ENCODE measurements at places on chromosomes 16 and 17. TPM values are rescaled to one million over a fixed set of nuclear protein-coding genes. Genes with fewer than 3 reads are reported as not detected.

GRCh38 chr16:74304164-74304834 lies 7.7 kb downstream of the PSMD7 start:
- no peak for DNase-seq

DNA sequence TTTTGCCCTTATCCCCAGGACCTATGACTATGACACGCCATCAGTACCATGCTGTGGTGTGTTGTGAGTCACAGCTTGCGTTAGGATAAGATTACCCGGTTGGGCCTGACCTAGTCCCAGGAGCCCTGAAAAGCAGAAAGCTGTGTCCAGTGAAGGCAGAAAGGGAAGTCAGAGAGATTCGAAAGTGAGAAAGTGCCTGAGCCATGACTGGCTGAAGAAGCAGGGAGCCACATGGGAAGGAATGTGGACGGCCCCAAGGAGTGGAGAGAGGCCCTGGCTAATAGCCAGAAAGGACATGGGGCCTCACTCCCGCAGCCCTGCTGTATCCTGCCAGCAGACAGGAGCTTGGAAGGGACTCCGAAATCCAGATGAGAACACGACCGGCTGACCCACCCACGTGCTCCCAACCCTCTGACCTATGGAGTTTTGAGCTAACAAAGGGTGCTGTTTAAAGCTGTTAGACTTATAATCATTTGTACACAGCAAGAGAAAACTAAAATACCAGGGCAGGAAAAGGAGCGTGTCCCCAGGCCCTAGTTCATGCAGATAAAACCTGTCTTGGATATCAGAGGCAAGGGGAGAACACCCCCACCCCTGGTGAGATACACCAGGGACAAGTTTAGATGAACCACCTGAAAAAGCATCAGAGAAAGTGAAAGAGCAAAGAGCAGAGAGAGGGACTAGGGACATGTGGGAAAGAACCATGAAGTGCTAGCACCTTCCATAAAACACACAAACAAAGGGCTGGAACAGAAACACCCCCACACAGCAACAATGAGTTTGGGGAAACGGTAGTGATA lies 115.3 kb downstream of the SLC39A11 start:
- peak; percentile 93 for DNase-seq

- DNase-seq, result no peak
Observed at GRCh38 chr17:51435171-51435552, 174.8 kb downstream of the UTP18 start.

Gene GAS2L2
- not detected for total RNA-seq

DNA sequence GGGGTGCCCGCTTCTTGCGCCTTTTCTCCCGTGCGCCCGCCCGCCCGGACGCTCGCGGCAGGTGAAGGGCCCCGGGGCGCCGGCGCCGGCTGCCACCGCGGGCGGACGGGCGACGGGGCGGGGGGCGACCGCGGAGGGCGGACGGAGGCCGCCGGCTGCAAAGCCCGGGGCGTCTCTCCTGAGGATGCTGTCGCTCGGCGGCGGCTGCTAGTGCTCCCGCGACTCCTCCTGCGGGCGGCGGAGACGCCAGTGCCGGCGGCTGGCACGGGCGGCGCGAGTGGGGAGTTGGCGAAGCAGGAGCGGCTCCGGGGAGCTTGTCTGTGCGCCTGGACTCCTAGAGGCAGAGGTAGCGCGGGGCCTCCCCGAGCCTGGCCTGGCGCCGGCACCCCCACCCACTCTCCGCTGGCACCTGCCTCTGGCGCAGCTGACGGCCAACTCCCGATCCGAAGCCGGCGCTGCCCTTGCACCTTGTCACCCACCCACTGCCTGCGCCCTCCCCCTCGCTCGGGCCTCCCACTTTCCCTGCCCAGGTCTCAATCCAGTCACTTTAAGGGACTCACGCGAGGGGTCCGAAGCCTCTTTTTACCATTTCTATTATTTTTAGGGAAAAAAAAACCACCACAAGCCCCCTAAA lies at the start of gene FAM20A:
Gene FAM20A, minus strand, starts transcription at position 437 of the 634 bp plus-strand sequence. CDS start 701 bp downstream, outside the sequence.
- no peak for DNase-seq

GRCh38 chr16:88781140-88782077 lies 3.6 kb downstream of the PIEZO1 start:
- DNase-seq, result no peak

Gene GPRC5B
- 0.86 TPM for total RNA-seq

Gene XYLT1
- 6.3 TPM for total RNA-seq

- no peak for DNase-seq
Observed at GRCh38 chr16:49494891-49495566, 121.4 kb downstream of the C16orf78 start.

DNA sequence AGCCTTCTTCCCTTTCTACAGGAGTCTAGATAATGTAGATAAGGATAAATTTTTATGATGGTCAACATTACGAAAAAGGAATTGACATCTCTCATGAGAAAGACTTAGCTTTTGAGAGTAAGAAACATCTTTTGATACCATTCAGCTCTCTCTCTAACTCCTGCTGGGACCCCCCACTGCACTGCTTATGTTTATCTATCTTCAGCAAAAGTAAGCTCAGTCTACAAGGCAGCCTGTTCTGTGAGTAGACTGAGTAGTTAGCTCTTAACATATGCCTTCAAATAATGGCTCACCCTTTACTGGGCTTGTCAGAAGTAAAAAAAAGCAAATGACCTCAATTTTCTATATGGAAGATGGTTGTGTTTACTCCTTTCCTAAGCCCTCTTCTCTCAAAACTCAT lies 372.2 kb upstream of the CDH11 start:
- DNase-seq, result no peak

- DNase-seq, result peak; percentile 87
Observed at GRCh38 chr16:53755026-53755910, 51.3 kb downstream of the FTO start.

Gene CSH2
- not detected for total RNA-seq

- DNase-seq, result no peak
Observed at GRCh38 chr16:66120656-66121055, 245.8 kb upstream of the CDH5 start.

DNA sequence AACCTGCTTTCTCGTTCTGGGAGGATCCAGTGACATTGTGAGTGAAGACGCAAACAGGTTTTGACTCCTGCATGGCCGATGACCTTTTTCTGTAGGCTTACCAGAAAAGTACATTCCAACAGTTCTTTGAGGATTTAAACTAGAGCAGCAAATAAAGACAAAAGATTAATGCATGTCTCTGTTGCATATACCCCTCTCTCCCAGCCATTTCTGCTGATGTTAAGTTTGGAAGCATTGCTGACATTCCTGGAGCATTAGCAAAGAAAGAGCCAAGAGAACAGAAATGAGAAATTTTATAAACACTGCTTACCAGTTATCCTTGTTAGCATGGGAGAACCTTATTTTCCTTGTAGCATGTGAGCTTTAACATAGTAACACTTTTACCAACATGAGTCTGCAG lies 49.3 kb downstream of the SIAH1 start:
- DNase-seq, result peak; percentile 31

DNA sequence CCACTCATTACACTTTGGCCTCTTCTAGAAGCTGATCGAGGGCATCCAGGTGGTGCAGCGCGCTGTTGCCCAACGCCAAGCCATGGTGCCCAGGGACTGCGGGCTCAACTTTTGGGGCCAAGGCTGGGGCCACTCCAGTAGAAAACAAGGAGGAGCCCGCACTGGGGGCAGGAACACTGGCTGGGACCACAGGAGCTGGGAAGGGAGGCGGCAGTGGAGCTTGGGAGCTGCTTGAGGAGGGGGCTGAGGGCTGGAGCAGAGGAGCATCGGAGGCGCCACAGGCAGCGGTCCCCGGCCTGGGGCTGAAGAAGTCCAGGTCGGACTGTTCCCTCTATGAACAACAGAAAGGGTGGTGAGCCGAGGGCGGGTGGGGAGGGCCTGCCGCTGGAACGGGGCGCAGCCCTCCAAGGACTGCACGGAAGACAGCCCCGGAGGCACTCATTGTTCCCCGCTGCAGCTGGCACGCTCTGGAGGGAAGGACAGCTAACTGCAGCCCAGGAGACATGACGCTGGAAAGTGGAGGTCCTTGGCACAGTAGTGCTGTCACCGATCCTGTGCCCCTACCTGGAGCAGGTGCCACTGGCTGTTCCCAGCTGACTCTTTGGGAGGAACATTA lies 21.5 kb downstream of the GGA3 start:
- no peak for DNase-seq

DNA sequence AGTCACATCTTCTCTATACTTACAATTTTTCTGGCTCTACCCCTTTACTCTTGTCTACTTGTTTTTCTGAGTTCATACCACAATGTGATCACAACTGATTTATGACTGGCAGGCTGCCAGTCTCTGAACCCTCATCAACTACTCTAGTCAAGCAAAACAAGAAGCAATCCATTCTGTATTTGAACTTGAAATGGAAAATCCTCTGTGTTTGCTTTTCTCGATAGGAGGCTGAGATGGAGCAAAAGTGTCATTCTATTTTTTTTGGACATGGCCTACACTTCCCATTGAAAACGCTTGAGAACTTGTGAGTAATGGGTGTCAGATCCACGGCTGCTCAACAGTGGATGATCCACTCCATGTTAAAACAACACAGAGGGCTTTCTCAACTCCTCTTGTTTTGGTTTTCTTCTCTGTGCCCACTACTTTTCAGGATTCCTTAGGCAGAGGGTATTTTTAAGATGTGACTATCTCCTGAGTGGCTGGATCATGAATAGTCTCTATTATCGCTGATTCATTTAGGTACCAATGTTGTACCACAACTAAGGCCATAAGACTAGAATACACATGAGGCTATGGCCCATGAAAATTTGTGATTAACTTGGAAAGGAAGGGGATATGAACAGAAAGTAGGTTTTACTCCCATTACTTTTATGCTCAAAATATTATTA lies 11.7 kb downstream of the TMEM100 start:
- no peak for DNase-seq

Gene KCNH6
- total RNA-seq, result not detected

Gene GTF3C1
- 74.6 TPM for total RNA-seq

DNA sequence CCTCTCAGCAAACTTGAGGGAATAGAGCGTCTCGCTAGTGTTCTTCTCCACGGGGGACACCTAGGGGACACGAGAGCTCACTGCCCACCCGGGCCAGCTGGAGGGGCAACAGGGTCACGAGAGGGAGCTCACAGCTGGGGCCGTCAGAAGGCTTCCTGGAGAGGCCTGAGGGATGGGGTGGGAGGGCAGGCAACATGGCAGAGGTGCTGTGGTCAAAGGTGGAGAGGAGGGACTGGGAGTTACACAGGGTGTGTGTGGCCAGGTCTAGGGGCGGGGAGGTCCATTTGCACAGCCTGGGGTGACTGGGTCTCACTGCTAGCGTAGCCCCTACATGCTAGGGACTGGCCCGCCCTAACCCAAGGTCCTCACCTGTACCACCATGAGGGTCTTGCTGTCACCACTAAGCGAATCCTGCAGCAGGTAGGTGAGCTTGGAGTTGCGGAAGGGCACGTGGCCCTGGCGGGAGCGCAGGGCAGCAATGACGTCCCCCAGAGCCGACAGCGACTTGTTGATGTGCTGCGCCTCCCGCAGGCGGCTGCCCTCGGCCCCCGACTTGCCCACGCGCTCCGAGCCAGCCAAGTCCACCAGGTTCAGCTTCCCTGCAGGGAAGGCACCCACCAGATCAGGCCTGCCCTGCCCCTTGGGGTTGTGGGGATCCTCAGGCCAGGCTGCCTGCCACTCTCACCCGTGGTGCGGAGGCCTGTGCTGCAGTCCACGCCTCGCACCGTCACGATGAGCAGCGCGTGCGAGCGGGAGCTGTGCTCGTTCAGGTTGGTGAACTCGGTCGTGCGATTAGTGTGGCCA lies 25.0 kb downstream of the KATNB1 start:
- DNase-seq, result no peak

GRCh38 chr17:18139498-18139897 lies 30.9 kb downstream of the MYO15A start:
- no peak for DNase-seq

Gene PERCC1
- not detected for total RNA-seq

GRCh38 chr17:48605409-48605919 lies 678 bp upstream of the HOXB6 start:
- no peak for DNase-seq

Gene GNG13
- not detected for total RNA-seq

Gene SPATA22
- total RNA-seq, result not detected

GRCh38 chr17:71438631-71439146 lies 682.1 kb upstream of the SOX9 start:
- peak; percentile 98 for DNase-seq

DNA sequence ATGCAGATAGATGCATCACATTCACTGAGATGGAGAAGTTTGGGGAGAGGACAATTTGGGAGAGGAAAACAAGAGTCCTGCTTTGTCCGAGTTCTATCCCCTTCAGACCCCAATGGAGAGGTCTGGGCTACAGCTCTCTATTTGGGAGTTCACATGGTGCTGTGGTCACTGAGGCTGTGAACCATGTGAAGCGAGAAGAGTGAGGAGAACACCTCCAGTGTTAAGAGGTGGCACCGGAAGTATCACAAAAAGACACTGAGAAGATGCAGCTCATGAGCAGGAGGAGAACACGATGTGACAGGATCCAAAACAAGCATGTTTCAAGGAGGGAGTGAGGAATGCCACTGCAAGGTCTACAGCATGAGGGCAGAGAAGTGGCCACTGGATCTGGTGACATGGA lies 39.7 kb downstream of the PIK3R5 start:
- DNase-seq, result no peak

Gene MT4
- not detected for total RNA-seq

Gene SPATA32
- not detected for total RNA-seq

- no peak for DNase-seq
Observed at GRCh38 chr16:57028086-57028485, 38.7 kb downstream of the NLRC5 start.

DNA sequence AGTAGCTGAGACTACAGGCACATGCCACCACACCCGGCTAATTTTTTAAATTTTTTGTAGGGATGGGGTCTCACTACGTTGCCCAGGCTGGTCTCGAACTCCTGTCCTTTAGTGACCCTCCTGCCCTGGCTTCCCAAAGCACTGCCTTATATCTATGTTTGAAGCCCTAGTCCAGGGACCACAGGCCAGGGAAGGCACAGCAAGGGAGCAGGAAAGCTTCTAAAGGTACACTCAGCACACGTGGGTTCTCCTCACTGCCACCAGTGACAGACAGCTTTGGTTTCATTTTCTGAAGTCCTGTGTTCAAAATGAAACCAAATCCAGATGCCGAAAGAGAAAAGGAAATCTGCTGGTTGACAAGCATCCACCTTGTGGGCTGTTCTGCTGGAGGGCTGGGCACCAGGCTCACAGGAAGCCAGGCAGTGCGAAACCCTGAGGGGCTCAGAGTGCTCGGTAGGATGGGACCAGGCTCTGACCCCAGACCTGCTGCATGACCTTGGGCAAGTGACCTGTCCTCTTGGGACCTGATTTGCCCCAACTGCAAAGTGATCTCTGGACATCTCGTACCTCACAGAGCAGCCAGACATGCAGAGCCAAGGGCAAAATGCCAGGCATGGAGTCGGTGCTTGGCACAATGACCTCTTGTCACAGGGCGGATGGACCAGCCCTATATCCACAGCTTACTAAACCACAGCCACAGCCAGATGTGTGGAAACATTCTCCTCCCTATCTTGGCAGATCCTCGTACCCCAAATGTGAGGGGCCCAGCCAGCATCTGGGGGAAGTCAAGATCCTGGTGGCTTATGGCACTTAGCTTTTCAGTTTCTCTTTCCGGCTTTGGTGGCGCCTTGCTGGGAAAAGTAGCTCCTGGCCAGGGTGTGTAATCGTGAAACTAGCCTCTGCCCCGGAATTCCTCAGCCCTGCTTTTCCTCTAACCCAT lies 2.8 kb upstream of the SOCS1 start:
- peak; percentile 58 for DNase-seq

Gene TCAP
- not detected for total RNA-seq

Measured in M059J (cell line).